Stromal cell of bone marrow (primary cell): ENCODE measurements at places on chromosomes 1 and 21.

DNA sequence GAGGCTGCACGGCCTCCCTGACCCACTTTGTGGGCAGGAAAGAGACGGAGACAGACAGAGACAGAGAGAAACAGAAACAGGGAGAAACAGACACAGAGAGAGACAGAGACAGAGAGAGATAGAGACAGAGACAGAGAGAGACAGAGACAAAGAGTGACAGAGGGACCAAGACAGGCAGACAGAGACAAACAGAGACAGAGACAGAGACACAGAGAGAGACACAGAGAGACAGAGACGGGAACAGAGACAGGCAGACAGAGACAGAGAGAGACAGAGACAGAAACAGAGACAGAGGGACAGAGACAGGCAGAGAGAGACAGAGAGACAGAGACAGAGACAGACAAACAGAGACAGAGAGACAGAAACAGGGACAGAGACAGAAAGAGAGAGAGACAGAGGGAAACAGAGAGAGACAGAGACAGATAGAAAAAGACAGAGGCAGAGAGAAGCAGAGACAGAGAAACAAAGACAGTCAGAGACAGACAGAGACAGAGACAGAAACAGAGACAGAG, 3.1 kb downstream of the COL6A1 start:
- no peak for DNase-seq

DNA sequence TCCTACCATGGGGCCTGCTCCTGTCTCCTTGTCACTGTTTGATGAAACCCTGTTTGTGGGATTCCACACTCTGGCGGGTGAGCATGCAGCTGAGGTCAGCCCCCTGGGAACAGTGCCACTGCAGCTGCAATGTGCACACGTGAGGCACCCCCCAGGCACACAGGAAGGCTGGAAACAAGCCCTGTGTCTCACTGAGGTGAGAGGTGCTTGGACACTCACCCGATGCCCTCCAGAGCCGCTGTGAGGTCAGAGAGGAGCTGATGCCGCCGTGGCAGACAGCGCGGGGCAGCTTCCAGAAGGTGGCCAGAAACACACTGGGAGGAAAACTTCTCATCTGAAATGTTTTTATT, 49.7 kb downstream of the SLX9 start:
- DNase-seq, result no peak

GRCh38 chr21:27569831-27570230, 602.9 kb upstream of the ADAMTS5 start:
- DNase-seq, result no peak

- DNase-seq, result no peak
These were observed 28.7 kb upstream of the TRAPPC10 start for GRCh38 chr21:43983390-43983789.

DNA sequence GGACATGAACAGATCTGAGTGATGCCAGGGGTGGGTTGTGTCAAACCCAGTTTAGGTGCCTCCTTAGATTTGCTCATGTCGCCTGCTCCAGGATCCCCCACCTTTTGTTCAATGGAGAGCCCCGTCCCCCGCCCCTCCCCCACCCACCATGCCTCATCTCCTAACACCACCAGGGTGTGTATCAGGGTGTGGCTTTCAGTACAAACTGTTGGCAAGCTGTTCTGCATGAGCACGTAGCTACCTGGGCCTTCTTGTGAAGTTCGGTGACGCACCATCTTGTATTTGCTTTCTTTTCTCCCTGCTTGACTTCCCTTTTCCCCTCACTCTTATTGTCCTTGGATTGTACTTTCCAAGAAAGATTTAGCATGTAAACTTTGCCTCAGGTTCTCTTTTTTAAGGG, 94.8 kb downstream of the EBNA1BP2 start:
- DNase-seq, result no peak
